Nucleus accumbens (tissue), 56 donors: ENCODE measurements at places on chromosomes 7 and 10.

DNA sequence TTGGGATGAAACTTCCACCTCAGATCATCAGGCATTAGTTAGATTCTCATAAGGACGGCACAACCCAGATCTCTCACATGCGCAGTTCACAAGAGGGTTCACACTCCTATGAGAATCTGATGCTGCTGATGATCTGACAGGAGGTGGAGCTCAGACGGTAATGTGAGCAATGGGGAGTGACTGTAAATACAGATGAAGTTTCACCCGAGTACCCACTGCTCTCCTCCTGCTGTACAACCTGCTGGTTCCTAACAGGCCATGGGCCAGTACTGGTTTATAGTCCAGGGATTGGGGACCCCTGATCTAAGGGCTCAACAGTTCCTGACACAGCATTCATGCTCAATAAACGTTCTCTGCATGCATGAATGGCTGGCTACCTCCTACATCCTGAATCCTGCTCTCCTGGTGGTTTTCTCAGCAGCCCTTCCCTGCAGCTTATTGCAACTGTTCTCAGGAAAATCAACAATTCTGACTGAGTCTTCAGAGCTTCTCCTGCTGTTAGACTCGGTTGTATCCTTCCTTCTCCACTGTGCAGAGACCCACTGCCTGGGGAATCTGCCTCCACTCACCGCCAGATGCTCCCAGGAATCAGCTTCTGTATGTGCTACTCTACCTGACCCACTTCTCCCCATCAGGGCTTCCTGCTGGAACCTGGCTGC lies 17.4 kb downstream of the PDE6C start:
- DNase-seq: no peak

DNA sequence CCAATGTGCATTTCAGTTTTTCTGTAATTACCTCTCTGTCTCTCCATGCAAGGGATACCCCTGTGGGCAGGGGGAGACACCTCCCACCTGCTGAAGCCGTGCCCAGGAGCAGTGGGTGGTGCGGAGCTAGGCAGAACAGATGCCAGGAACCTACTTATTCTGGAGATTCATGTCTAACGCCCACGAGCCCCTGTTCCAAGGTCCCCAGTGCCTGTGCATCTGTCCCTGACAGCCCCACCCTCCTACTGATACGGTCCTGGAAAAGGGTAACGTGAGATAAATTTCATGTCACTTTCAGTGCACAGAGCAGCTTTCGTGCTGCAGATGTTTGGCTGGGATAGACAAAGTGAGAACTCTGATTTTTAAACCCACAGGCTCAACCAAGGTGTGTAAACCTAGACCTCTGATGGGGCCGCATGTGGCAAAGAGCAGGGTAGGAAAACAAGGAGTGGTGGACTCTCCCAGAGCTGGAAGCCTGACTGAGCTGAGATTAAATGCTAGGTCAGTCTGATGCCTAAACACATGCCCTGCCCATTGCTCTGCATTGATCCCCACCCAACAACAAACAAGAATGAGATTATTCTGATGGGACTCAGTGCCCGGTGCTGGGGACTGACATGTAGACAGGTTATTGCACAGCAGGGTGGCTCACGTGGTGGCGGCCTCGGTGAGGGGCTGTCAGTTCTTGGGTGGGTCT lies 123.6 kb upstream of the GDF10 start:
- DNase-seq: no peak

GRCh38 chr10:80283119-80283518 lies 6.3 kb downstream of the MAT1A start:
- DNase-seq: no peak

DNA sequence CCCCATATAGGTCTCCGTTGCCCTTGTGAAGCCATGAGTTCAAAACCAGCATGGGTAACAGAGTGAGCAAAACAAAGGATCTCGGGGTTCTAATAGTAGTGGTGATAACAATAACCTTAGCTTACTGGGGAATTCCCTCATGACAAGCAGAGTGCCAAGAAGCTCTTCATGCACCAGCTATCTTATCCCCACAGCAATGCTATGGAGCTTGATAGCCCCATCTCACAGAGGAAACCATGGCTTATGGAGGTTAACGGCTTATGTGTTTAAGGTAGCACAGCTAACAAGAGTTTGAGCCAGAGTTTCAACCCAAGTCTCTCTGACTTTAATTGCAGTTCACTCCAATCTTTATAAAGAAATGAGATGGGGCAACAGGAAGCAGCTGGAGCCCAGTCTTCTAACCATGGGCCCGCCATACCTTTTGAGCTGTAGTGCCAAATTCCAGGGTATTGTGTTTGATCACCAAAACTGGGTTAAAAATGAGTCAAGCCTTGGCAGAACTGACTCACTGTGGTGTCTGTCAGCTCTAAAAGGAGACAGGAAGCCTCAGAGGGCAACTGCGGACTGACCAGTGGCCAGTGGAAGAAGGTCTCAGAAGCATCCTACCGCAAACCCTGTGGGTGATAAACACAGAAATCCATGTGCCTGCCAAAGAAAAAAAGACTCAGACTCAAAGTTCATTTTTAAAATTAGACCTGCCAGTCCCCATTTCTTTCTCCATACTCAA lies 16.5 kb upstream of the PLAU start:
- DNase-seq: no peak
